HuH-7.5 (cell line): ENCODE measurements at places on chromosomes 7 and 10.

GRCh38 chr7:4531236-4531635, 150.9 kb upstream of the FOXK1 start:
- DNase-seq = no peak

- DNase-seq = no peak
Measured at GRCh38 chr10:96758423-96758822, 38.1 kb upstream of the PIK3AP1 start.

DNA sequence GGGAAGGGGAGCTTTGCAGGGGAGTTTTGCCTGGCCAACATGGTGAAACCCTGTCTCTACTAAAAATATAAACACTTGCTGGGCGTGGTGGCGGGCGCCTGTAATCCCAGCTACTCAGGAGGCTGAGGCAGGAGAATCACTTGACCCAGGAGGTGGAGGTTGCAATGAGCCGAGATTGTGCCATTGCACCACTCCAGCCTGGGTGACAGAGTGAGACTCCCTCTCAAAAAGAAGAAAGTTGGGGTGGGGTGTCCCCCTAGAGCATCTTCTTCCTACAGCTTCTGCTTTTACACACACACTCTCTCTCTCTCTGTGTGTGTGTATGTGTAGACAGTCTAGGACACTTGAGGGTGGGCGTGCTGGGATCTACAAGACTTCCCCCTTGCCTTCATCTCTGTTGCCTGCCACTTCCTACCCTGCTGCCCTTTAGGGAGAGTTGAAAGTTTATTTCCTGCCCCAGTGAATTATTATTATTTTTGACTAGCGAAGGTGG, 21.7 kb downstream of the PLAU start:
- no peak for DNase-seq

- no peak for DNase-seq
Measured at GRCh38 chr7:73831834-73832651, 1.2 kb downstream of the CLDN4 start.

- DNase-seq = no peak
Measured at GRCh38 chr10:95756809-95757684, 1.1 kb downstream of the ENTPD1 start.
